ENCODE measurements at places on chromosomes 6 and 20. TPM values are rescaled to one million over a fixed set of nuclear protein-coding genes. Genes with fewer than 3 reads are reported as not detected.

DNA sequence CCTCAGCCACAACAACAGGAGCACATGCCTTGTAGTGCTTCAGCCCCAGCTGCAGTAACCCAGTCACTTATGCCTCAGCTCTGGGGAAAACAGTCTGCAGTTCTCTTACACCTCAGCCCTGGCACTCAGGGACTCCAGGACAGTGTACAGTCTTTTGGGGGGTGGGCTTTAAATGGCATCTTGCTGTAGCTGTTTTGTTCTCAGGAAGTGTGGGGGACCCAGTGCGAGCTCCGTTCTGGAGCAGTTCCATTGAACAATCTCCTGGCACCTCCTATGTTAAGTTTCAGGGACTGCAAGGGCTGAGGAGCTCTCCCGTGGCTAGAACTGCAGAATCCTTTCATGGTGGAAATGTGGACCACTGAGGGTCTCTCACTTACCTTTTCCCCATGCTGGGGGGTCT, 55.2 kb downstream of the PLCG1 start:
- no peak for DNase-seq

The PAK1IP1 gene
- 6.1 TPM for total RNA-seq

GRCh38 chr20:25863536-25864325, 167.1 kb upstream of the ZNF337 start:
- no peak for DNase-seq

The PPP1R14C gene
- not detected for total RNA-seq

- no peak for DNase-seq
Measured at GRCh38 chr6:120945905-120946594, 388.2 kb downstream of the TBC1D32 start.

DNA sequence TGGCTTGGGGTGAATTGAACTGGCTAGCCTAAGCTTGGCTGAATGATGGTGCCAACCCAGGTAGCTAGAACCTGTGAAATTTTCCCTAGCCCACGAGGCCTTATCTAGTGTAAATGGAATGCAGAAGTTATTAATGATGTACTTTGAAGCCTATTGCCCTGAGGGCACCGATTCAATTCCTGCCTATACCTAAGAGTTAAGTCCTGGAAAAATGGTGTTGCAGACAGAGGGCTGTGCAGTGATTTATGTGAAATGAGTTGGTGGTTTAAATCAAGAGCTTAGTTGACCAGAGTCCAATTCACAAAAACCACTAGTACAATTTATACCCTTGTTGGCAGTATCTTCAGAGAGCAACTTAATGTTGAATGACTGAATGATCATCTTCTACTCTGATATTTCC, 373.8 kb upstream of the JAG1 start:
- no peak for DNase-seq

DNA sequence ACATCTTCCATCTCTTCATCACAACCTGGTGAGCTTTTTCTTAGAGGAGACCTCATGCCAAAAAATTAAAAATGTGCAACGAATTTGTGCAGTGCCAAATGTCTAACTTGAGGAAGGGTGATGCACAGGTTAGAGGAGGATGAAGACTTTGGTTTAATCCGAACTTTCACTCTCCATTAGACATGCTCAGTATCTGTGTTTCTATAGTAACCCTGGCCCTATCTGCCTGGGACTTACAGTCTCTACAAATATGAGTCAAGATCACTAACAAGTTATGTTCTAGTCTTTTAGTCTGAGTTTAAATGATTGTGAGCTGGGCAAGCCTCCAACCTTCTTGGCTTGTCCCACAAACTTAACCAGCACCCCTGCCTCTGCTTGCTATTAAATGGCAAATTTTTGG, 377.0 kb downstream of the BMP2 start:
- DNase-seq: no peak

Data from ascending aorta (tissue), 2 donors.